ENCODE measurements at places on chromosomes 16 and 17.

DNA sequence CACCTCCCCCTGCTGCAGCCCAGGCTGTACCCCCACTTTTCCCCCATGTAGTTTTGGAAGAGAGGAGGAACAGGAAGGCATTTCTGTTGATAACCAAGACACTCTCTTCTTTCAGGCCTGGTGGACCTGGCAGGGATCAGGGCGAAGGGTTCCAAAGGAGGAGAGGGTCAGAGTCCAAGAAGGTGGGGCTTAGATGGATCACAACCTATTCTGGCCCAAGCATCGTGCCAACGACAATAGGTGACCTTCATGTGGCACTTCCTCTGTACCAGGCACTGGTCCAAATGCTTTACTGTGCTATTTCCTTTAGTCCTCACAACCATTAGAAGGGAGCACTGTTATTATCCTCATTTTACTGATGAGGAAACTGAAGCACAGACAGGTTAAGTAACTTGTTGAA lies 84.3 kb downstream of the TMEM132E start:
- no peak for DNase-seq

DNA sequence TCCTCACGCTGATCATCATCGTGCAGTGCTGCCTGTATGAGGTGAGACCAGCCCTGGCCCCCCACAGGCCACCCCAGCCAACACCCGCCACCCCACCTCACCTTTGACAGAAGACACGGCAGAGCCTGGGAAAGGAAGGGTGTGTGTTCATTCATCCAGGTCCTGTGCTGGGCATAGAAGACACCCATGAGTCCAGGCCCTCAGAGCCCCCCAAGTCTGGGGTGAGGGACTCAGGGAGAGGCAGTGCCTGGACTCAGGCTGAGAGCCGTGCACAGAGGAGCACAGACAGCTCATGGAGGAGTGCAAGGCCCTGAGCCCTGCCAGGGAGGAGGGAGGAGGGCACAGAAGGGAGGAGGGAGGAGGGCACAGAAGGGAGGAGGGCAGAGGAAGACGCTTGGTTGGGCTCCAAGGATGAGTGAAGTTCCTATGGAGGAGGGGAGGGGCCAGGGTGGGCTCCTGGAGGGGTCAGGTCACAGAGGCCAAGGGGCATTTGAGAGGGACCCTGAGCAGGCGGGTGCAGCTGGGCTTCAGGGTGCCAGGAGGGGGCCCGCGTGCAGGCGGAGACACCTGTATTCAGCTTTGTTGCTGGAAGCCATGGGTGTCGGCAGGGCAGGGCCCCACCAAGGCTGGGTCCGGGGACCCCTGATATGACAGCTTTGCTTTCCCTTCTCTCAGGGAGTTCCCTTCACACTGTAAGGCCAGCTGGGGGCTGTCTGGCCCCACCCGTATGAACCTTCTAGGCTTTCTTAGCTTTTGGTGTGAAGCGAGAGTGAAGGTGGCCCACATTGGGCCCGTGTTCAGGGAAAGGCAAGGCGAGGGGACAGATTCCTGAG lies 11.4 kb downstream of the TAX1BP3 start:
- DNase-seq: no peak

- no peak for DNase-seq
These were observed 26.8 kb downstream of the MARCHF10 start for GRCh38 chr17:62781356-62781755.

DNA sequence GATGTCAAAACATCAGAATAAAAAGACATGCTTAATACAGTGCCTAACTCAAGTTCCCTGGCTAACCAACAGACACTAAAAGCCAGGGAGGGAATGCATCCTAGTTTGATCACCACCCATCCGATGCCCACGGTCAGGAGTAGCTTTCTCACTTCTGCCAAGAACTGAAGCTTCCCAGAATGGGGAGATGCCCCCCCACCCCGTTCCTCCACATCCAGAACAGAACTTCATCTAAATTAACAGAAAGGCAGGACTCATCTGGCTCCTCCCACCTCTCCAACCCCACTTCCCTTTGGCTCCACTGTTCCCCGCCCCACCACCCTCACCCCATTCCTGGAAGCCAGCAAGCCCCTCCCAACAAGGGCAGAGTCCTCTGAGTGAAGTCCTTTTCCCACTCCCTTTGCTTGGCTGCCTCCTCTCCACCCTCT lies 33.7 kb downstream of the GDE1 start:
- no peak for DNase-seq

GRCh38 chr17:27109346-27109745 lies 184.6 kb upstream of the WSB1 start:
- no peak for DNase-seq

DNA sequence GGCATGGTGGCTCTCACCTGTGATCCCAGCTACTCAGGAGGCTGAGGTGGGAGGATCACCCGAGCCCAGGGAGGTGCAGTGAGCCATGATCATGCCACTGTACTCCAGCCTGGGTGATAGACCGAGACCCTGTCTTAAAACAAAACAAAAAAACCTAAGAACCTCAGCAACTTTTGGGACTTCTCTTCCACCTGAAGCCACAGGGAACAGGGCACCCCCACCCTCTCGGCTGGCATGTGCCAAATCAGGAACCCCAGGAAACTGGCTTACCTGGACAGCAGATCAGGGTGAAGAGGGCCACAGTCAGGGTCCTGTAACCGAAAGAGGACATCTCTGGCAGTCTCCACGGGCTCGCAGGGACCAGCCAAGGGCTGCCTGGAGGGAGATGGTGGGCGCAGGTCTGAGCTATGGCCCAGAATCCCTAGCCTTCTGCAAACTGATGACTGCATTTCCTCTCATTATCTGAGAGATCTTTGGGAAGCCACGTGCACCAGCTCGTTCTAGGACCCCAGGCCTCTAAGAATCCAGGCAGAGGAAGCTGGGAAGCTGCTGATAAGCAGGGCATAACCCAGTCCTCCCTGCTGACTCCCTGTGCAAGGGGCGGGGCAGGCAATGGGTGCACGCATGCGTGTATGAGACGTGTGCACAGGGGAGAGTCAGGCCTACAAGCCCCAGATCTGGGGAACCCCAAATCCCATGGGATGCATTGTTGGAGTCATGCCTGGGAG lies 8.4 kb downstream of the PRR29 start:
- no peak for DNase-seq

DNA sequence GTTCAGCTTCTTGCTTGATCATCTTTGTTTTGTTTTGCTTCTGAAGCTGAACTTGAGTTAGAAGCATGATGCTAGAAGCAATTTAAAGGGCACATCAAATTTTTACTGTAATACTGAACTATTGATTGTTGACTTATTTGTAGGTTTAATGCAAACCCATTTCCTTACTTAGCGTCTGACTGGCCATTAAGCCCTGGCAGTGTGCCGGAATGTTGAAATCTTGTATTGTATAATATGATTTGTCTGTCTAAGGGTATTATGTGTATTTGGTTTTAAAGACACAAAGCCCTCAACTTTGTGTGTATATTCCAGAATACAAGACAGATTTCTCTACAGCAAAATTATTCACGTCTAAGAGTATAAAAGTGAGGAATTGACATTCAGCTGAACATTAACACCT lies 39.7 kb downstream of the NUP93 start:
- DNase-seq: no peak

DNA sequence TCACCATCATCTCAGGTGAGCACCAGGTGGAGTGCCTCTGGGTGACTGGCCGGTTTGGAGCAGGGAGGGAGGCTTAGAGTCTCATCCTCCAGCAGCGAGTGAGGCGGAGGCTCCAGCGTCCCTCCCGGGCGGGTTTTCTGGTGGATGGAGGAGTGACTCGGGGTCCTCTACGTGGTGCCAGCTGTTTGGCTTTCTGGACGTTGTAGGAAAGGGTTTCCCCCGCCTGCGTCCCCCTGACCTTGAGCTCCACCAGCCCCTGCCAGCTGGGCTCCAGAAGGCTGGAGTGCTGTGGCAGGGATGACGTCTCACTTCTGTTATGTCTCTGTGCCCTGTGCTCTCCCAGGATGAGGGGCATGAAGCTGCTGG lies 522 bp downstream of the DNASE1 start:
- no peak for DNase-seq

- no peak for DNase-seq
These were observed 64.1 kb downstream of the PIPOX start for GRCh38 chr17:29107084-29107483.

- no peak for DNase-seq
These were observed at the start of gene MT3 for GRCh38 chr16:56589141-56590039. Gene MT3, plus strand, starts transcription at chr16:56589528. Its CDS starts 63 bp downstream, at chr16:56589591.

DNA sequence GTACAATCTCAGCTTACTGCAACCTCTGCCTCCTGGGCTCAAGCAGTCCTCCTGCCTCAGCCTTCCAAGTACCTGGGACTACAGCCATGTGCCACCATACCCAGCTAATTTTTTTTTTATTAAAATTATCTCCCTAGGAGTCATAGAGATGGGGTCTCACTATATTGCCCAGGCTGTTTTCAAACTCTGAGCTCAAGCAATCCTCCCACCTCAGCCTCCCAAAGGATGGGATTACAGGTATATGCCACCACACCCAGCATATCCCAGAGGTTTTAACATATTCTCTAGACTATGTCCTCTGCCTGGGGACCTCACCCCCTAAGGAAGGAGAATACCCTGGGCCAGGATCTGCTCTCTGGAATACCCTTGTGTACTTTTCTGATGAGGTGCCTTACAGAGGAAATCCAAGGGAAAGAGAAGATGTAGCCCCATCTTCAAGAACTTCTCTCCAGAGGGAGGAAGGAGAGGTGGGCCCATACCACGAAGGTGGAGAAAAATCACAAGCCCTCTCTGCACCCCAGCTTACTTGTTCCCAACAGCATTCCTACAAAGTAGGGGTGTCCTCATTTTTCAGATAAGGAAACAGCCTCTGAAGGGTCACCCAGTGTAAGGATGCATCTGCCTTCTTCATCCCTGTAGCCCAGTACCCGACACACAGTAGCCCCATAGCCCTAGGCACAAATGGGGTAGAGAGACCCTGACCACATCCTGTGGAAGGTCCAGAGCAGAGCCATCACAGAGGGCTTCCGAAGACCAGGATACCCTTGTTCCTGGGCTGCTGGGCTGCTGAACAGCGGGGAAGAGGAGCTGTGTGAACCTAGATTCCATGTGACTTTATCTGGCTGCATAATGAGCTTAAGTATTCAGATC lies 151.6 kb downstream of the SOCS1 start:
- no peak for DNase-seq

DNA sequence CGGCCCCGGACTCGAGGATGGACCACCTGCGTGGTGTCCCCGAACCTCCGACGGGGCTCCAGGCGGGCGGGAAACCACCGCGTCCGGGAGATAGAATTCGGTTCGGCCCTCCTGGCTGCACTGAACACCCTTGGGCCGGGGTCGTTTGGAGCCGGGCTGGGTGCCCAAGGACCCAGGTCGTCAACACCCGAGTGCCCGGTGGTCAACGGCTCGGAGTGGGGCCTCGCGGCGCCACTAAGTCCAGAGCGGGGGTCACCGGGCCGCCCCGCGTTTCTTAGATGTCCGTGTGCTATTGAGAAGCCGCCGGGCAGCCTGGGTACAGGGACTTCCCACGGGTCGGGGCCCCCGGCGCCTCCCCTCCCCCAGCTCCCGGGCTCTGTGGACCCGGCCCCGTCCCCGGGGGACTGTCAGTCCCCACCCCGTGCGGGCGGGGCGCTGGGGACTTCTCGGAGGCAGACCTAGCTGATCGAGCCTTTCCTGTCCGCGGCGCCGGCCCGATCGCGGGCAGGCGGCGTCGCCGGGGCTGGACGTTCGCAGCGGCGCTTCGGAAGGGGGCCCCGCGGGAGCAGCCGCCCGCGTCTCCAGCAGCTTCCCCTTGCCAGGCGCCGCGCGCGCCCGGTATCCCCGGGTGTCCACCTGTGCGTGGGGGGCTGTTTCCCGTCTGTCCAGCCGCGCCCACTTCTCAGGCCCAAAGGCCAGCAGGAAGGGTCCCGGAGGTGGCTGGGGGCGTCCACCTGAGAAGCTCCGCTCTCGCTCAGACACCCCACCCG lies 655 bp upstream of the NPTX1 start:
- no peak for DNase-seq

GRCh38 chr16:53692146-53692545 lies 11.5 kb downstream of the RPGRIP1L start:
- no peak for DNase-seq

- no peak for DNase-seq
These were observed 11.8 kb downstream of the GGA3 start for GRCh38 chr17:75249564-75249963.
